NCI-H2081 treated with DMSO at 0.1 percent for 48 hours (cell line): ENCODE measurements at places on chromosomes 4 and X.

DNA sequence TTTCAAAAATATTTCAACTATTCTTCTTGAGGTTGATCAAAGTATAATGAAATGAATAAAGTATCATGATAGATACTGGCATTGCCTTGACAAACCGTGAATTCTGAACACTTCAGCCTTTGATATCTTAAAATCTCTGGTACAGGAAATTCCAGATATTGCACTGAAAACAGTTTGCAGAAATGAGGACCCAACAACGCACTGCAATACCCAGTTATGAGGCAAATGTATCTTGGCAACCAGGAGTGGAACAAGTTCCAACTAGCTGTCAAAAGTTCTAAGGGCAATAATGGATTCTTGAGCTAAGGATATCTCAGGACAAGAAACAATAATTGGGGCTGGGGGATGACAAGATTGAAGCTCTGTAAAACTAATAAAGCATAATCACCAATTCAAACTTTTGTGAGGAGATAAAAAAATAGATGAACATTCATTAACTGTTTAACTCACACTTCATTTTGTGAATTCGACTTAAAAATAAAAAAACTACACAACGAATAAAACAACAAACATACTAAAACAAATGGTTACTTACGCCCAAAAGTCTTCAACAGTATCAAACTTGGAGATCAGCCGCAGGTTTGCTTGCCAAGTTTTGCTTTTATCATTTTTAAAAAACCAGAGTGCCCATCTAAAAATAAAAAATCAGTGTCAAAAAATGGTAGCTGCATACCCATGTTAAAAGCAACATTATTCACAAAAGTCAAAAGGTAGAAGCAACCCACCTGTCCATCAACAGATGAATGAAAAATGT, 38.1 kb downstream of the EIF4E start:
- DNase-seq, result no peak

DNA sequence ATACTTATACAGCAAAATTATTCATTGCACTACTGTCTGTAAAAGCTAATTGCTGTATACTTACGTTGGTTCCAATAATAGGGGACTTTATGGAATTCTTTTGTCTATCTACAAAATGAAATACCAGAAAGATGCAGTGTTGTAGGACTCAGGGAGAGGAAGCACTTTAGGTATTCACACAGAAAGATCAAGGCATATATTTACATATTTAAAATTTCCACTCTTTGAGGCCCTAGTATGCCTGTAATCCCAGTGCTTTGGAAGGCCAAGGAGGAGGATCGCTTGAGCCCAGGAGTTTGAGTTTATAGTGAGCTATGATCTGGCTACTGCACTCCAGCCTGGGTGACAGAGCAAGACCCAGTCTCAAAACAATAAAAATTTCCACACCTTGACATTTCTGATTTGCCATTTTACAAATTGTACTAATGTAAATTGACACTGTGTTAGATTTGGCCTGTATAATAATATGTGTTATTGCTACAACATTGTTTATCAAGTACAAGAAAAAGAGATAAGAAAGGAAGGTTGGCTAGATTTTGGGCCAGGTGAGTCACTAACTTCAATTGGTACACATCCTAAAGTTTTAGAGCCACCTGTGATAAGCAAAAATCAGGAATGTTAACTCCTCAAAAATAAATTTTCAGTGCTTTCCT, 35.1 kb downstream of the ADGRA3 start:
- no peak for DNase-seq

- no peak for DNase-seq
Measured at GRCh38 chr4:36285784-36286480, 4.5 kb downstream of the DTHD1 start.

DNA sequence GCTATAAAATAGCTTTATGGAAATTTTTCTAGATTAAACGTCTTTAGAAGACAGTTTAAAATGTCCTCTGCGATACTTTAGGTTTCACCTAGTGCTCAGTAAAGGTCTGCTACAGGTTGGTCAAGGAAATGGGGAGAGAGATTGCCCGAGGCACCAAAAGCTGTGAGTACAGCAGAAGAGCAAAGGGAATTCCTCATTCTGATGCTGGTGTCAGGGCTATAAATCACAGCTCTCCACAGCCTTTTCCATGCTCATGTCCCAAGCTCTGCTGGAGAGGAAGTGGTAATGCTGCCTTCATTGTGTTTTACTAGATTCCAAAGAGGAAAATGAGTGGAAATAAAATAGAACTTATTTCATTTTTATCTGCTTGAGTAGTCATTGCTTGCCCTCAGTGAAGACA, 2060.4 kb downstream of the ARAP2 start:
- DNase-seq, result no peak

- DNase-seq, result no peak
Measured at GRCh38 chr4:7335344-7336066, 99.2 kb downstream of the PSAPL1 start.

- DNase-seq, result no peak
Measured at GRCh38 chr4:78528327-78528726, 23.2 kb upstream of the ANXA3 start.

DNA sequence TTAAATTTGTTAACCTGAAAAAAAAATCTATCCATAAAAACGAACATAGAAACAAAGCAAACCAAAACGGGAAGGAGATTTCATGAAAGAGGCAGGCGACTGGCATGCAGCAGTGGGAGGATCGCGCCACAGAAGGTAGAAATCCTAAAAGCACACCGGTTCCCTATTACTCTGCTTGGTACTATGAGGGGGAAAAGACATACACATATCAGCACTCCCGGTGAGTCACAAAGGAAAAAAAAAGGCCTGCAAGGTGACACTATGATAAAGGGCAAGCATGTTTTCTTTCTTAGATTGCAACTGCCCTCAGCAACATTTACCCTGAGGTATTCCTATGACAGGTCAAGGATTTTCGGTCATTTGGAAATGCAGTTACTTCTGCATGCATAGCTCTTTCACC, 60.6 kb upstream of the NAP1L5 start:
- no peak for DNase-seq

DNA sequence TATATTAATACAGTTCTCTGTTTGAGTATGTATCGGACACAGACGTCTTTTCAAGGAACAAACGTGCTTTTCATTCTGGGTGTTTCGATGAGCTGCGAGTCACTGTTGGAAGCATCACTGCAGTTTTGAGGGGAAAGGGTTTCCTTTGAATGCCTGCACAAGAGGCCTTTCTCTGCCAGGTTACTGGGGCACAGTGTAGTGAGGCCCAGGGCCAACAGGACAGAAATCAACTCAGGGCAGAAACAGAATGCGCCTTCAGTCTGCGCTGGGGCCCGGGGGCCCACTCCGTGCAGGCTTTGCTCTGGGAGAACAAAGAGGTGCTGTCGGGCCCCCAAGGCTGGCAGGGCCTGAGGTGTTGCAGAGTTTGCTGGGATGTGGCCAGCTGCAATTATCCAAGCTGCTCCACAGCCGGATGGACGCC, 2.3 kb upstream of the PPP2R3B start:
- DNase-seq, result no peak

DNA sequence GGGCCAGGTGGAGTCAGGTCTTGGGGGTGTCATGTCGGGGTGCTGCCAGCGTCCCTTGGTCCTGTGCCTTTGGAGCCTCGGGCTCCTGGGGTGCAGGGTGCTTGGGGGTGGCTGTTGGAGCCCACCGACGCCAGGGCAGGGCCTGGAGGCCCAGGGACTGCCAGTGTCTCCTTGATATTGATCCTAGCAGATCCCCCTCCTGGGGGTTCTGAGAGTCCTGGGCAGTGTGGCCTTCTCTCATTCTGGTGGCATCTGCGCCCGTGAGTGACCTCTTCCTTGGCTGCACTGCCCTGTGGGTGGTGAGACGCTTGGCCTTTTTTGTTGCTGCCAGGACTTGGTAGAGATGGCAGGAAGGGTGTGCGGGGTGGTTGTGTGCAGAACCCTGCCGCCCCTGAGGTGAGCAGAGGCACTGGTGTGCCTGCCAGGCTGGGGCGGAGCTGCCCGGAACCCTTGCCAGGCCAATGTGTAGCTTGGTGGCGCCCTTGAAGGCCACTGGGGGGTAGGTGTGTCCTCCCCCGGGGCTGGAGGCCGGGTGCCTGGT, 7.0 kb downstream of the NAT8L start:
- DNase-seq, result no peak

DNA sequence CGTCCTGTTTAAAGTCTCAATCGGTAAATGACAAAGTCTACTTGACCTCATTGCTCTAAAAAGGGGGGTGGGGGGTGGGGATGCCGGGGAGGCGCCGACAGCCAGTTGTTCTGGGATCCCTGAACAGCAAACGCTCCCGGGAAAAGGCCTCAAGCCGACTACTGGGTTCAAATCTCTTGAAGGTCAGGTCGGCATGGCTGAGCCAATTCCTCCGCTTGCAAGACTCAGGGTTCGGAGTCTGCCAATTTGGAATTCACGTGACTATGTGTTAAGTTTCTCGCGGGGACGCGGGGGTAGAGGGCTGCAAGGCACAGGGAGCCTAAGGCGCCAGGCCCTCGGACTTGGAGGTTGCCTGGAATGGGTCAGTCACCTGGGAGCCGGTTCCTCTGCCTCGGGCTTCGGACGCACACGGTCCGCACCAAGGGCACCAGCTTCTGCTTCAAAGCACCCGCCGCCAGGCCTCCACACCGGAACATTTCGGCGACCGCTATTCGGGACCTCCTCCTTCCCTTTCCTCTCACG, 399 bp downstream of the AIFM1 start:
- DNase-seq, result no peak

DNA sequence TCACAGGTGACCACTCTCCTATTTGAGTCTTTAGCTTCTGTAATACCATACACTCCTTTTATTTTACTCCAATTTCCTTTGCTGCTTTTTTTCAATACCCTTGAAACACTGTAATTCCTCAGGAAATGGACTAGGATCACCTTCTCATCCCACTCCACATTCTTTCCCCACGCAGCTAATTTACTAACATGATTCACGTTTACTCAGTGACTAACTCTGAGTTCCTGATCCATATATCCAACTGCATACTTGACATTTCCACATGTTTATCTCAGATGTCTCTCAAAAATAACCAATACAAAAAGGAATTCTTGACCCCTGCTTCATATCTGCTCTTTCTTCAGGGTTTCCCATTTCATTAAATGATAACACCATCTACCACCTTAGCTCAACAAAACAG, 19.9 kb downstream of the RPS6KA6 start:
- no peak for DNase-seq

GRCh38 chrX:144327495-144327894, 443.6 kb downstream of the UBE2NL start:
- DNase-seq, result no peak

GRCh38 chr4:153765894-153766293, 6.1 kb upstream of the RNF175 start:
- no peak for DNase-seq

- DNase-seq, result no peak
Measured at GRCh38 chr4:153759407-153760316, at the start of gene RNF175. TSS of gene RNF175 (minus strand) at chr4:153760024. CDS start at chr4:153759862, 162 bp downstream.

- no peak for DNase-seq
Measured at GRCh38 chrX:153469811-153470410, 465 bp downstream of the HAUS7 start.

GRCh38 chr4:98524230-98524629, 134.2 kb downstream of the TSPAN5 start:
- no peak for DNase-seq

- DNase-seq, result no peak
Measured at GRCh38 chr4:167084321-167084720, 150.0 kb downstream of the SPOCK3 start.

GRCh38 chrX:72079607-72080006, 52.1 kb downstream of the RTL5 start:
- no peak for DNase-seq

- no peak for DNase-seq
Measured at GRCh38 chrX:37320541-37321203, 28.5 kb upstream of the PRRG1 start.

DNA sequence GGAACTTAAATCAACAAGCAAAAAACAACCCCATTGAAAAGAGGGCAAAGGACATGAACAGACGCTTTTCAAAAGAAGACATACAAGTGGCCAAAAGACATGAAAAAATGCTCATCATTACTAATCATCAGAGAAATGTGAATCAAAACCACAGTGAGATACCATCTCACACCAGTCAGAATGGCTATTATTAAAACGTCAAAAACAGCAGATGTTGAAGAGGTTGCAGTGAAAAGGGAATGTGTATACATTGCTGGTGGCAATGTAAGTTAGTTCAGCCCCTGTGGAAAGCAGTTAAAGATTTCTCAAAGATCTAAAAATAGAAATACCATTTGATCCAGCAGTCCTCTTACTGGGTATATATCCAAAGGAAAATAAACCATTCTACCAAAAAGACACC, 22.6 kb downstream of the RTL9 start:
- DNase-seq, result no peak

- DNase-seq, result no peak
Measured at GRCh38 chr4:99025506-99025905, 30.0 kb downstream of the METAP1 start.

GRCh38 chrX:121245763-121246162, 198.4 kb downstream of the GLUD2 start:
- DNase-seq, result no peak

DNA sequence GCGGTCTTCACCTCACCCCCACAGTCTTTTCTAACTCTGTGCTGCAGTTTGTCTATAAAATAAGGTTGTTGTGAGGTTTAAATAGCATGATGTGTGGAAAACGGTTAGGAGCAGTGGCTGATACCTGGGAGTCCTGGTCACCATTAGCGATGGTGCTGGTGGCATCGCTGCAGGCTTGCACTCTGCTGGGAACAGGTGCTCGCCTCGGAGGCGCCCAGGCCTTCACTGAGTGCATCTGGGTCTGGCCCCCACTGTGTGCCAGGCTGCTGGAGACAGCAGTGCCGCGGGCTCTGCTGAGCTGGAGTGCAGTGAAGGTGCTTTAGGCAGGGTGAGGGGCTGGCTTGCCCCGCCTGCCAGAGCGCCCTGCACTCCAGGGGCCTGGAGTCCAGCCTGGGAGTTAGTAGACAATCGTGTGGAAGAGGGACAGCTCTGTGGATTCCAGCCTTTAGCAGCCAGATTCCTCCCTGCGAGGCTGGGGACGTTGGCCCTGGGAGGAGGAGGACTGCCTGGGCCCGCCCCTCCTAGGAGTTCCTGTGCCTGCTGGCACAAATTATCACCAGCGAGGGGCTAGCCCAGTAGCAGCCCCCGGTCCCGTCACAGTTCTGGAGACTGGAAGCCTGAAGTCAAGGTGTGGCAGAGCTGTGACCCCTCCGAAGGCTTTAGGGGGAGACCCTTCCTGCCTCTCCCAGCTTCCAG, 7.3 kb downstream of the RGS12 start:
- no peak for DNase-seq

- no peak for DNase-seq
Measured at GRCh38 chr4:71774136-71774535, 9.7 kb downstream of the GC start.

GRCh38 chr4:98262431-98262830, 1.2 kb downstream of the RAP1GDS1 start:
- DNase-seq, result no peak

DNA sequence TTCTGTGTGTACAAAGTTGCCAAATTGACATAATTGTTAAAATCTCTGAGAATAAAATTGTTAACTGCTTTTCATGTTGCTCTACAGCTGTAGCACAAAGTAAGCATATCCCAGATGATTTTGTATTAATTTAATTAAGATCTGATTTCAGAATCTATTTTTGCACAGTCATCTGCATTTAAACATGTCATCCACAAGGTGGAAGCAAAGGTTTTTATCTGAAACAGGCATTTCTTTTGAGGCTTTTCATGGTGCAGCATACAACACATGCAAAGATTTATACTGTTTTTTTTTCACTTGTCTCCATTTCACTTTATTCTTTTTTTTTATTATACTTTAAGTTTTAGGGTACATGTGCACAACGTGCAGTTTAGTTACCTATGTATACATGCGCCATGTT, 51.2 kb downstream of the GC start:
- no peak for DNase-seq

- DNase-seq, result no peak
Measured at GRCh38 chrX:133698298-133698697, 283.0 kb upstream of the GPC4 start.
